Stimulated activated CD8-positive, alpha-beta memory T cell treated with anti-CD3 and anti-CD28 coated beads, Interleukin-4, amount 100 ng/mL, for 48 hours (primary cell): ENCODE measurements at places on chromosomes 6 and 20.

DNA sequence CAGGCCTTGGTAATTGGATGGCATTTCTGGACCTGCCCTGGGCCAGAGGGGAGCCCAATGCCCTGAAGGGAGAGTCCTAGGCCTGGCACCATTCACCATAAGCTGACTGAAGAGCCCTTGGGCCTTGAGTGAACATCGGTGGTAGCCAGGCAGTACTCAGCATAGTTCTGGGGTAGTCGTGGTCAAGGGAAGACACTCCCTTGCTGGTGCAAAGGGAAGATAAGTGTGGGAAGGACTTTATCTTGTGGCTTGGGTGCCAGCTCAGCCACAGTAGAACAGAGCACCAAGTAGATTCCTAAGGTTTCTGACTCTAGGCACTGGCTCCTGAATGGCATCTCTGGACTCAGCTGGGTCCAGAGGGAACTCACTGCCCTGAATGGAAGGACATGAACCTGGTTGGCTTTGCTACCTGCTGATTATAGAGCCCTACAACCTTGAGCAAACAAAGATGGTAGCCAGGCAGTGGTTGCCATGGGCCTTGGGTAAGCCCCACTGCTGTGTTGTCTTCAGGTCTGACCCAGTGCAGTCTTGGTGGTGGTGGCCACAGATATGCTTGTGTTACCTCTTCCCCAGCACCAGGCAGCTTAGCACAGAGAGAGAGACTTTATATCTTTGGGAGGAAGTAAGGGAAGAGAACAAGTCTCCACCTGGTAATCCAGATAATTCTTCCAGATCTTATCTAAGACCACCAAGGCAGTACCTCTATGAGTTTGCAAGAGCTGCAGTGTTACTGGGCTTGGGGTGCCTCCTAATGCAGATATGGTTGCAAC lies 83.5 kb downstream of the PRDM13 start:
- DNase-seq: no peak

DNA sequence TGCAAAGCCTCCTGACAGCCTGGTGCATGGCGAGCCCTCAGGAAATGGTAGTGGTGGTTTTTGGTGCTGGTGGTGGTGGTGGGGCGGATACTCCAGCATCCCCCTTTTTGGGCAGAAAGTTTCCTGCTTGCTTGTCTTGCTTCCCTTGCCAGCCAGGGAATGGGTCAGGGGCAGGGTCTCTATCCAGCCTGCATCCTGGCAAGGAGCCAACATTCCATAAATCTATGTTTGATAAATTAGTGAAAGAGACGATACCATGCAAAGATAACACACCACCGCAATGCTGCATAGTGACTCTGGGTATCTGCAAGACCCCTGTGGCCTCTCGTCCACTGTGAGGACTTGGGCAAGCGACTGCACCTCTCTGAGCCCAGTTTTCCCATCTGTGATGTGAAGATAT lies 246.2 kb downstream of the LRFN2 start:
- no peak for DNase-seq

DNA sequence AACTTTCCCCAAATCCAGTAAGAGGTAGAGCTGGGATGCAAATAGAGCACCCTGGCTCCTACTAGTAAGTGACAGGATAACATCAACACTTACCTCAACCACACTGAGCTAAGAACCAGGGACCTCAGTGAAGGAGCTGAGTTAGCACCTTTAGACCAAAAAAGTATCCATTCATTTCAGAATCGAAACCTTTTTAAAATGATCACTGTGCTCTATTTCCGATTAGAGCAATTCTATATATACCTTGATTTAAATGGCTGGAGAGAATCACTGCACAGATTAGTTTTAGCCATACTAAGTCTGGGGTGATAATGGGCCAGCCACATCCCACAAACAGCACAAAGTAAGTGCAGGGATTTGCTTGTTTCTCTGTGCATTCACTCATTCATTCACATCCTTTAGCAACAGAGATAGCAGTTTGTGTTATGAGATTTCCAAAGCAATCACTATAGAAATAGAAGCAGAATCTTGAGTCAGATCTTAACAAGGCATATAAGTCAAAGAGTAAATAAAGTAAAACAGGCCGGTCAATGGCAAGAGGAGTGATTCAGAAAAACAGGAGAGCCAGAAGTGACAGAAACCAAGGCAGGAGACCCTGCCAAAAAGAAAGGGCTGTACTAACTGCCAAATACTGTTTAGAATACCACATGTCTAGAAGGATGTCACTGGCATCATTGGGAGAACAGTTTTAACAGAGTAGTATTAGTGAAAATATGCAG lies 136.3 kb downstream of the KIF13A start:
- no peak for DNase-seq

DNA sequence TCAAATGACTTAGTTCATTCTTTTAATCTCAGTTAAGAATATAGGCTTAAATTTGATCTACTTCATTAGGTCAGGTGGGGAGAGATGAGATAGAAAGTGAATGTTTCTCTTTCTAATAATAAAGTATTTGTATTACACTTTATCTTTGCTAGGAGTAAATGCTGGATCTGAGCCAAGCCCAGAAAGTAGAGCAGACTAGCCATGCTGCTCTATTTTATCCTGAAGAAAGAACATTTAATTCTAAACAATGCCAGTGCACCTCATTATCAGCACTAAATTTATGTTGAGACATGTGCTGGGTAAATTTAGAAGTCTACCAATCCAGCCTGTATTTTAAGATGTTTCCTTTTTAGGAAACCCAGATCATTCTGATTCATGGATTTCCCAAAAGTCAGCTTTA lies 43.5 kb downstream of the AKIRIN2 start:
- DNase-seq: no peak

GRCh38 chr6:3309391-3310050 lies 50.8 kb downstream of the PSMG4 start:
- DNase-seq: no peak

GRCh38 chr6:158567871-158568401 lies 8.0 kb downstream of the TMEM181 start:
- DNase-seq: peak; percentile 38
